ENCODE measurements at places on chromosomes 16 and 17.
A peak's percentile ranks its signal among the peaks of the same experiment; 100 is the strongest.

DNA sequence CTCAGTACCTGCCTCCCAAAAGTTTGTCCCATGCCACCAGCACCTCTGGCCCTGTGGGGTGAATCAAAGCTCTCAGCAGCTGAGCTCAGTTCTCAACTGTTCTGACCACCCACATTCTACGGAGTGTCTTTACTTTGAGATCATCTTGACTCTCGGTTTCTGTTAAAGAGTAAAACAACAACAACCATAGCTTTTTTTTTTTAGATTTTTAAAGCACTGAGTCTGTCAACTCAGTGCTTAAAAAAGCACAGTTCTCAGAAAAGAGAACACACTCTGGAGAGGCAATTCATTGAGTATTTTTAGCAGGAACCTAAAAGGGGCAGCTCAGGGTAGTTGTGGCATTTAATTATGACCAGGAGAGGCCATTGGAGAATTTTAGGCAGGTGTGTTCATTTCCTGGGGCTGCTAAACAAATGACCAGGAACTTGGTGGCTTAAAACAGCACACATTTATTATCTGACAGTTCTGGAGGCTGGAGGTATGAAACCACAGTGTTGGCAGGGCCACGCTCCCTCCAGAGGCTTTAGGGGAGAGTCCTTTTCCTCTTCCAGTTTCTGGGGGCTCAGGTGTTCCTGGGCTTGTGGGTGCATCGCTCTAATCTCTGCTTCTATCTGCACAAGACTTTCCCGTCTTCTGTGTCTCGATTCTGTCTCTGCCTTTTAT is 6.7 kb upstream of the WFIKKN2 start:
- no peak for DNase-seq

DNA sequence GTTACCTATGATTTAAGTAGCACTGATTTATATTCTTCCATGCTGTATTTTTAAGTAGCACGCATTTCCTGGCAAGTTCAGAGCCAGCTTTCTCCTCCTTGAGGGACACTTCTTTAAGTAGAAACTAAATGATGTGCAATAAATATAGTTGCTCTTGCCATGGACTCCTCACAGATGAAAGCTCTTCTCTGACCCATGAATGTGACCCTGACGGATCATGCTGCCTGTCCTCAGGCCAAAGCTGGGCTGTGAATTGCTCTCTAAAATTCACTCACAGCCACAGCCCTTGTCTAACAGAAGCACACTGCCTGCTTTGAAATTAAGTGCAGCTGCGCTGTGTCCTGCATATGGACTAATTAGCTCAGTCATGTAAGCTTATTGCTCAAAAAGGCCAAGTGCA is 438.8 kb downstream of the PMP22 start:
- no peak for DNase-seq

DNA sequence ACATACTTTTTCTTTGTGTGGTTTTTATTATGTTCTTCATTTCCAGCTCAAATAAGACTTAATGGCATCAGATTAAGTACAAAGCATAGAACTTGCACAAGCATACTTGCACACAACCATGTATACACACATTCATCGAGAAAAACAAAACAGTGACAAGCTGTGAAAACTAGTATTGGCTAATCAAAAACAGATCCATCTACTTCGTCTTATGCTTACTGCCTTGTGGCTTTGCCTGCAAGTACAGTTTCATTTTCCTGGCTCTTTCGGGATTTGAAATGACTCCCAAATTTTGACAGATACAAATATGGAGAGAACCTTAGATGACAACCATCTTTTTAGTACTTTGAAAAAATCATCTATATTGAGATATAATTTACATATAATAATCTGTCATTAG is 338.3 kb downstream of the BCAS3 start:
- no peak for DNase-seq

GRCh38 chr17:68378268-68379176 is 78.8 kb downstream of the WIPI1 start:
- no peak for DNase-seq

DNA sequence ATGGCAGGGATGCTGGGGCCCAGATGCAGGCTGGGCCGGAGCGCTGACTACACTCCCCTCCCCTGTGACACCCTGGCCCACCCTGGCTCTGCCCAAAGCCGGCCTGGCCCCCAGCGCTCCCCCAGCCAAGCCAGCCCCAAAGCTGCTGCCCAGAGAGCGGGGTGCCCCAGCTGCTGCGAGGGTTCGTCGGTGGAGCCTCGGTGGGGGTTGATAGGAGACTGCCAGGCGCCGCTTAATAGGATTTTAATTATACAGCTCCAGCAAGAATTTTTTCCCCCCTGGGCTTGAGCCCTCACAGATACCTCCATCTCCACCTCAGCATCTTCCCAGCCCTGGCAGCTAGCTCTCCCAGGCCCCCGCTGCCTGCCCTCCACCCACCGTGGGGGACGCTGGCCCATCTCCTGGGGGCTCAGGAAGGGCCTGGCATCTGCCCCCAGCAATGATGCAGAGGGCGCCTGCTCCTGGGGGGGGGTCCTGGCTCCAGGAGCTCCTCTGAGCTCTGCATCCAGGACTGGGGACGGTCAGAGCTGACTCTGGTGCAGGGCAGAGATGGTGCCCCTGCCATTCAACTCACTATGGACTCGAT is 36.8 kb upstream of the DLX4 start:
- no peak for DNase-seq

DNA sequence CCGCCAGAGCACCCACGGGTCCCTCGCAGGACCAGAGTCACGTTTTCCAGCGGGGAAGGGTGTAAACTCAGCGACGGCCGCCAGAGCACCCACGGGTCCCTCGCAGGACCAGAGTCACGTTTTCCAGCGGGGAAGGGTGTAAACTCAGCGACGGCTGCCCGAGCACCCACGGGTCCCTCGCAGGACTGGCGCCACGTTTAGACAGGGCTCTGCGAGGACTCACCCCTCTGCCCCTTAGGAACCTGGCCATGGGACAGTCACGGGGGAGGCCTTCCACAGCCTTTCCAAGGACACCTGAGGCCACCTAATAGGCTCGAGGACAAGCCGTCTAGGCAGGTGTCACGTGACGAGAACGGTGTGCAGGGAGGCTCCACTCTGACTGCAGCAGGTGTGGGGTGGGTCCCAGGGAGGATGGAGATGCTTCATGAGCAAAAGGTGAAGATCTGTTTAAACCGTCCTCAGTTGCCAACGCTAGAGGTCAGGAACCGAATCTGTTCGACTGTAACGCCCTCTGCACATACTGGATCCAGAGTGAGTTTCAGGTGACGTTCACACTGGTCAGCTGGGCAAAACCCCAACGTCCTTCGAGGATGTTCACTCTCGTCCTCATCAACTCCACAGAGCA is 48.0 kb upstream of the METRNL start:
- no peak for DNase-seq

DNA sequence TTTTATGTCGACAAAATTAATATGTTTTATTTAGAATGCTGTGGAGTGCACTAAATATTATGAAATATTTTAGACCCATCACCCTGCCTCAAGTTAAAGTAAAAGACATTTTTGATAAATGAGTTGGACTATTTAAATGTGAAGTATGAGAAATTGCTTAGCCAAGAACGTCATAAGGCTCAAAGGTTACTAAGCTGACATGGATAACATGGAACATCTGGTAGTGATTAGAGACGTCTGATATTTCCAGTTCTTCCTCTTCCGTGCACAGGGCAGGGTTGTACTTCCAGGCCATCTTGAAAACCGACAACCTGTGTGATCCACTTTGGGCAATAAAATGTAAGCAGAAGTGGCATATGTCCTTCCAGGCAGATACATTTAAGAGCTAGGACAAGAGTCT is 7.2 kb upstream of the CCL8 start:
- DNase-seq = no peak

DNA sequence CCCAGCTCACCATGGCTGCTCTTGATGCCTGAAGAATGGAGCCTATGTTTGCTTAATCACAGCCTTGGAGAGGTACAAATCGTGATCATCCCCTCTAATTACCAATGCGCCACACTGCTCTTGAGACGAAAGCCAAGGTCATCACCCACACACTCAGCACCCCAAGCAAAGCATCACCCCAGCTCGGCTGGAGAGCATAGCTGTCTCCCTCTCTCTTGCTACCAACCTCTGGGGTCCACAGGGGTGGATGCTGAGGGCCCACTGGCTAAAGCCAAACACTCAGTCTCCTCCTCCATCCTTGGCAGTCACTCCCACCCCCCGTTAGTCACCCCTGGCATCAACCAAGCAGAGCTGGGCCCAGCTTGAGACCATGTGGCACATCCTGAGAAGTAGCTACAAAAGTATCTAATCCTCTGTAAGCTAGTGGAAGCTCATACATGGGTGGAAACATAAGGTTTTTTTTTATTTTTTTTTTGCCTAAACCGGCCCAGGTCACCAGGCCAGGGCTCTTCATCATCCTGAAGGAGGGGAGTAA is 44.8 kb downstream of the PIMREG start:
- no peak for DNase-seq

GRCh38 chr17:82386255-82386831 is 14.8 kb downstream of the UTS2R start:
- no peak for DNase-seq

- no peak for DNase-seq
These were observed 88.9 kb upstream of the ATF7IP2 start for GRCh38 chr16:10296956-10297340.

- DNase-seq = no peak
These were observed 30.8 kb downstream of the NMT1 start for GRCh38 chr17:45091778-45092425.

DNA sequence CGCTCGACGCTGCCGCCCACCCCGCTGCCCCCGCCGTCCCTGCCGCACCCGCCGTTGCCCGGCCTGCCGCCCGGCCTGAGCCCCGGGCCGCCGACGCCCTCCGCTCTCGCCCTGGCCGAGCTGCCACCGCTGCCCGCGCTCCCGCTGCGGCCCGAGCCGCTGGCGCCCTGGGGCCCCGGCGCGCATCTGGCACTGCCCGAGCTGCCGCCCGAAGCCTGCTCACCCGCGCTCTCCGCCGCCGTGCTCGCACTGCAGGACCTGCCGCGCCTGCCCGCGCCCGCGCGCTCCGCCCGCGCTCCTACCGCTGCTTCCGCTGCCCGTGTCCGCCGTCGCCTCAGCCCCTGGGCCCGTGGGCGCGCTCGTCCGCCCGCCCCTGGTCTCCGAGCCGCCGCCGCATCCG is 8.4 kb upstream of the CLDN9 start:
- DNase-seq = no peak

- no peak for DNase-seq
These were observed 40.4 kb downstream of the CNGB1 start for GRCh38 chr16:57930533-57930932.

DNA sequence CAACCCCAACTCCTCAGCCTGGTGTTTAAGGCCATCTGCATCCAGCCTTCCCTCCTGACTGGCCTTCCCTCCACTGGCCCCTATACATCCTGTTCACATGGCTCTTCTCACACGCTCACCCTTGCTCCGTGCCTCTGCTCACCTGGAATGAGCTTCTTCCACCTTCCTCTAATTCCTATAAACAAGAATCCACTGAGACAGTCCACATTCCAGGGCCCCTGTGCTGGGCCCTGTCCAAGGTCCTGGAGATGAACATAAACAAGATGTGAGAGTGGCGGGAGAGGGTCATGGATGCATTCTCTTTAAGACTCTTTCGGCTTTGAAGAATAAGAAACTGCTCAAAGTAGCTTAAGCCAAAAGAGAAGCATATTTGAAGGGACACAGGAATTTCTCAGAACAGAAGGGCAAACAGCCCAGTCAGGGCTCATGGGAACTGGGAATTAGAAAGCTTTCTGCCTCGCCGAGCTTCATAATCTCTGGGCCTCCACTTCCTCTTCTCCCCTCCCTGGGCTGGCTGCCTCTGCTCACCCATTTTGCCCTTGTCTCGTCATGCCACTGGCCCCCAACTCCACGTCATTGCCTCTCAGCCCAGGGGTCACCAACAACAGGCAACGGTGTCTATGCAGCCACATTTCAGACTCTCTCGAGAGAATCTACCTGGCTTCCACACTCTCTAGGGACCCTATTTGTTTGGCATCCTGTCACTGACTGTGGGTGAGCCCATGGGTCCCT is 13.5 kb downstream of the SPPL2C start:
- no peak for DNase-seq

DNA sequence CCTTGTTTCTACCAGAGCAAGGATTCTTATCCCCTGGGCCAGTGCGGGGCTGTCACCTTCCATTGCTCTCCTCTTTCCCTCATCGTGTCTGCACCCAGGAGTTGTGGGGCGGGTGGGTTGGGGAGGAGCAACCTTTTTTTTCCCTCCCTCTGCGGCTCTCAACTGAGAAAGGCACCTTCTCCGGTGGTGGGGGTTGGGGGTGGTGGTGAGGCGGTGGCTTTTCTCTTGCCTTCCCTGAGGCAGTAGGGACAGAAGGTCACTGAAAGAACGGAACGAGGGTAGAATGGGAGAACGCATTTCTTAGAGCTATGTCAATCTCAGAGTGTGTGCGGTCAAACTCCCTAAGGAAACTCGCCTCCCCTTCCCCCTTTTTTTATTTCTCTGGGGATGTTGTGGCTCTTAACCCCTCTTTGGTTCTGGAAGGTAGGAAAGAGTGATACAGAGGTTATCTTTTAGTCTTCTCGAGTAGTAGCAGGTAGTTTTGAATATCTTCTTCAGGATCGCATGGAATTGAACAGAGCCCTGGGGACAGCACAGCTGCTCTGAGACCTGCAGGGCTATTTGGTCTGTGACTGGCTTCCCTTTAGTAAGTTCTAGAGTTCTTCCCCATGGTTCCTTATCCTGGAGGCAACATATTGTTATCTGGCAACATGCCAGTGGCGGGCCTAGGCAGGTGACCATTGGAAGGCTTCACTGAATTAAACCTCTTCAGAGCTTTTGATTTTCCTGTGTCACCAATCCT is 994 bp downstream of the CLTC start:
- peak; percentile 57 for DNase-seq

- no peak for DNase-seq
These were observed 29.8 kb downstream of the POLR2A start for GRCh38 chr17:7513850-7514419.

- no peak for DNase-seq
These were observed 142.9 kb upstream of the MYOCD start for GRCh38 chr17:12522743-12523183.

GRCh38 chr16:72240466-72240865 is 68.5 kb upstream of the PMFBP1 start:
- DNase-seq = no peak

DNA sequence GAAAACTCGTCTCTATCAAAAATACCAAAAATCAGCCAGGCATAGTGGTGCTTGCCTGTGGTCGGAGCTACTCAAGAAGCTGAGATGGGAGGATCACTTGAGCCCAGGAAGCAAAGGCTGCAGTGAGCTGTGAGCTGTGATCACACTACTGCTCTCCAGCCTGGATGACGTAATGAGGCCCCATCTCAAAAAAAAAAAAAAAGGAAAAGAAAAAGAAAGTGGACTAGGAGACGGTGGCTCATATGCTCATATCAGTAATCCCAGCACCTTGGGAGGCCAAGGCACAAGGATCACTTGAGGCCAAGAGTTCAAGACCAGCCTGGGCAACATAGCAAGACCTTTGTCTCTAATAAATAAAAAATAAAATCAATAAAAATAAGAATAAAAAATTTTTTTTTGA is 8.8 kb upstream of the SUMO2 start:
- no peak for DNase-seq

DNA sequence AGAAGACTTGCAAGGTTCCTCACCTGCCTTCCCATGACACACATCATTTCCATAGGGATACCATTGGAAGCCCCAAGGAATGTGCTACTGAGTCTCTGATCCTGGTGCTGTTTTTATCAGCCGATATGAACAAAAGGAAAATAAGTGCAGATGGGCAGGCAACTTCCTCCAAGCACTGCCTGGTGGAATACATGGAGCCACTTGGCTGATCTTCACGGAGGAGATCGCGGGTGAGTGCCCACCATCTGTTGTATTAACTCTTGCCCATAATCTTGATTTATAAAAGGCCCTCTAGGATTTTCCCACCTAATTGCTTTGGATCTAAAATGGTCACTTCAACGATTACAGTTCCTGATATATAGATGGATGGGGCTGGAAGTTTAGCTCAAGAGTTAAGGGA is 24.7 kb upstream of the CDRT15 start:
- no peak for DNase-seq

- no peak for DNase-seq
These were observed 86.5 kb downstream of the ABCA8 start for GRCh38 chr17:68868708-68869107.

Measured in stimulated activated CD4-positive, alpha-beta T cell treated with anti-CD3 and anti-CD28 coated beads, Interleukin-2, amount 100 ng/mL, for 24 hours (primary cell).